SK-N-DZ (cell line): ENCODE measurements at places on chromosomes 2 and 18.

DNA sequence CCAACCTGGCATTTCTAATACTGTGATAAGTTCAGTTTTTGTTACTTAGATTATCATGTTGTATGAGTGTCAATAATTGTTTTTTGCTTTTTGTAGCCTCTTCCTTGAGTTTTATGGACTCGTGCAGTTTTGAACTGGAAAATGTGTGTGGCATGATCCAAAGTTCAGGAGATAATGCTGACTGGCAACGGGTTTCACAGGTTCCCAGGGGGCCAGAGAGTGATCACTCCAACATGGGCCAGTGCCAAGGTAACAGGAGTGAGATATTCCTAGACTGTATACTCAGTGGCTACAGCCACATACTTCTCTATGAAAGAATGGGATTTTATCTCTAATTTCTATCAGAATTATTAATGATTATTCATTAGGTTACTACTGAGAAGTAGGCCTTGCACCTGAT lies 18.2 kb downstream of the MEP1B start:
- no peak for DNase-seq

DNA sequence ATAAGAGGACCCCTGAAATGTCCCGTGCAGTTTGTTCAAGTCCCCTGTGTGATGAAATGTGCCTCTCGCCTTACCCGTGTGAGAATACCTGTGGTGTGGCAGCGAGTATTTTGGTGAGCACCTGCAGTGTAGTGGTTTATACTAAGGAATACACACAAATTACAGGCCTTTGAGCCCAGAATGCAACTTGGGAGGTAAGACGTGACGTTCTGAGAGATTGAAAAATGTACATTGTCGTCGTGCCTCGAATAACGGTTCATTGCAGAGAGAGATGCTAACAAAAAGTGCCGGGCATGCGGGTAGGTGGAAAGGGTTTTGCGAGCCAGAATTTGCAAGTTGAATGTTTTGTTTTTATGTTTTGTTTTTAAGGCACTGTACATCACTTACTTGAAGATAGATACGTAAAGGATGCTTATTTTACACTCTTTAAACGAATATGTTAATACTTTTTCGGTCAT lies 867 bp downstream of the RBBP8 start:
- no peak for DNase-seq

DNA sequence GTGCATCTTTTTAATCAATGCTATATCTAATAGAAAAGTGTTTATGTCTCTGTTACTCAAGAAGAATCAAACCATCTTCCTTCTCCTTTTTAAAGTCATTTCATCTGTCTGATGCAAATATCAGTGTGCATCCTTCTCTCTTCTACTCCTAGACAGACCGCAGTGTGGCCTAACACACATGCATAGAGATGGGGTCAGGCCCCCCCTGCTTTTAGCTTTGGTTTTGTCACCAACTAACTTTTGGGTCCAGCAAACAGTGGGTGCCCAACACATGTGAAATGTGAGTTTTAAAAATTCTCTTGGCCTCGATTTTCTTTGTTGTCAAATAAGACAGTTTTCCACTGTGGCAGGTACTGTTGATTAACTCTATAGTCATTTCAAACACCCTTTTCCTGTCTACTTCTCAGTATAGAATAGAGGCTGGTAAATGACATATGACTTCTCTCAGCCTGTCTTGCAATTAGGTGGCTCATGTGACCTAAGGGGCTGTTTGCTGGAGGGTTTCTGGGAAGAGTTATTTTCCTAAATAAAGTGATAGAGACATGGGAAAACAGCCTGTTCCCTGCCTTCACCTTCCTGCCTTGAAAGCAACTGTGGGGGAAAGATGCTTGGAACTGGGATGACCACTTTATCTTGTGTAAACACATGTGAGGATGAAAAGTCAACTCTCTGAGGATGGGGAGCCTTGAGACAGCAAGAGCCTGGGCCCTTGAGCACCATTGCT lies 65.7 kb upstream of the DARS1 start:
- DNase-seq: no peak

GRCh38 chr2:54608224-54608623 lies 115.2 kb upstream of the EML6 start:
- no peak for DNase-seq

DNA sequence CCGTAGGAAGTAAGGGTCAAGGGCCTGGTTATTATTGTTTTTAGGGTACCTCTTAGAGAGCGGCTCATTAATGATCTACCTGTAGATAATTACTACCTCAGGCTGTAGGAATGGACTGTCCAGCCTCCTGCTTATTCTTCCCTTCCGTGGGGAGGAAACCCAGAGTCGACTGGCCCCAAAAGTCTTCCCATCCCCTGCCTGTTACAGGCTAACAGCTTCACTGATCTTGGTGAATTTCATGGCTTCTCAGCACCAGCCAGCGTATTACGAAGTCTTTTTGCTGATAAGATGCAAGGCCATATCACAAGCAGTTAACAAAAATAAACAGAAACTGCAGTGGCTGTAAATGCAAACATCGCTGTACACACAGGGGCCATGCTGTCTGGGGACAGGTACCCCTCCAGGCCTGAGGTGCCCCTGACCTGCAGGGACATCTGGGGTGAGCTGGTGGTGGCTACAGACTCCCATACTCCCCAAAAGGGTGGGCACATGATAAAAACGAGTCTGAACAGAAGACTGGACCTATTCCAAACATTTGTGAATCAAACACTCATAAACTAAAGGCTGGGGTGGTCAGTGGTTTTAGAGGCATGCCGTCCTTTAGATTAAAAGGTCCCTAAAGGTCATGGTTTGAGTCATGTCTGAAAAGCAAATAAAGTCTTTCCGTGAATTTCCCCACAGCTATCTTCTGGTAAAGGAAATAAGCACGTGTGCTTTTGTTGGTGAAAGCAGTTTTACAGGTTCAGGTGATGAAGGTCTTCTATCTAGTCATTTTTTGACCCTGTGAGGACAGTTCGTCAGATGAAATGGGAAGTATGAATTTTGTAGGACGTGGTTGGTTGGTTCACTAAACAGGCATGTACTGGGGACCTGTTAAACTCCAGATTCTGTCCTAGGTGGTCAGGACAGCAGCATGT lies 36.7 kb downstream of the TTC39C start:
- no peak for DNase-seq

- DNase-seq: no peak
Observed at GRCh38 chr18:7521226-7521856, 45.8 kb upstream of the PTPRM start.

GRCh38 chr2:177906041-177906718 lies 166.4 kb downstream of the PDE11A start:
- peak; percentile 63 for DNase-seq

DNA sequence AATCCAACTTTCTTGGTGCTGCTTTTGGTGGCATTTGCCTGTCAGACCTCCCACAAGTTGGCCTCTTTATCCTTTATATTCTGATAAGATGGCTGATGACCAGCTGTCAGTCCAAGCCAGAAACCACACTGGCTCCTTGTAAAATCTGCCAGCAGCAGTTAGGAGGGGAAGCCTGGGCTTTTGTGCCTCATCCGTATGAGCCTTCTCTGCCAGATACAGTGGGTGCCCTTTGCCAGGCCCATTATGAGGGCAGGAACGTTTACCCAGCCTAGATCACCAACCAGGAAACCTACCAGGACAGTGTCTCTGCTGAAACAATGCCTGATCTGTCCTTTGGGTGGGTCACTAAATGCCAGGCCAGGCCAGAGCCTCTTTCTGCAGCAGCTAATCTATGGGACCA lies 202.9 kb upstream of the SP5 start:
- no peak for DNase-seq

DNA sequence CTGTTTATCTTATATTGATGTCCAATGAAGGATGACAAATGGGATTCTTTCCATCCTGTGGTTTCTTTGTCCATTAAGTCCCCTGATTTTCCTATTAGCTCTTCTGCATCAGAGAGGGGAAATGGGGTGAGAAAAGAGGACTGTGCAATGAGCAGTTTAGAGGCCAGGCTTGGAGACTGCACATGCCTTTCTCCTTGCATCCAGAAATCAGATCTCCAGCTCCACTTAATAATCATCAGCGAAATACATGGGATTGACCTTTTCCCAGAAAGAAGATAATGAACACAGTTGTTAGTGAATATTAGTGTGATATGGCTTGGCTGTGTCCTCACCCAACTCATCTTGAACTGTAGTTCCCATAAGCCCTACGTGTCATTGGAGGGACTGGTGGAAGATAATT lies 697.4 kb downstream of the CBLN2 start:
- no peak for DNase-seq

DNA sequence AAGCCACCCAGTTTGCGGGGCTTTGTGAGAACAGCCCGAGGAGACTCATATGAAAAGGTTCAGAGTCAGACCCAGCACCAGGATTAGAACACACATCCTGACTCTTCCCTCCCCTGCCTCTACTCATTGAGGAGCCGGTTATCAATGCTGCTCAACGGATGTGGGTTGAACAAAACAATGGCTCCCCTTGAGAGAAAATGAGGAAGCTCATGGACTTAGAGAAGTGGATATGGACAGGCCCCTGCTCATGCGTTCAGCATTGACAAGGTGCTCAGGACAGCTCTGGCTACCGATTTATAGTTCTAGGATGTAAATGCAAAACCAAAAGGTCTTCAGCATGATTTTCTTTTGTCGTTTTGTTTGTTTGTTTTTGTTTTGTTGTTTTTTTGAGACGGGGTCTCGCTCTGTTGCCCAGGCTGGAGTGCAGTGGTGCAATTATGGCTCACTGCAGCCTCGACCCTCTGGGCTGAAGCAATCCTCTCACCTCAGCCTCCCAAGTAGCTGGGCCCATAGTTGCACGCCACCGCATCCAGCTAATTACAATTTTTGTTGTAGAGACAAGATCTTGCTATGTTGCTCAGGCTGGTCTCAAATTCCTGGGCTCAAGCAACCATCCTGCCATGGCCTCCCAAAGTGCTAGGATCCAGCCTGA lies 32.0 kb upstream of the AGAP1 start:
- no peak for DNase-seq

GRCh38 chr2:15660491-15661294 lies 69.0 kb downstream of the DDX1 start:
- DNase-seq: peak; percentile 94

DNA sequence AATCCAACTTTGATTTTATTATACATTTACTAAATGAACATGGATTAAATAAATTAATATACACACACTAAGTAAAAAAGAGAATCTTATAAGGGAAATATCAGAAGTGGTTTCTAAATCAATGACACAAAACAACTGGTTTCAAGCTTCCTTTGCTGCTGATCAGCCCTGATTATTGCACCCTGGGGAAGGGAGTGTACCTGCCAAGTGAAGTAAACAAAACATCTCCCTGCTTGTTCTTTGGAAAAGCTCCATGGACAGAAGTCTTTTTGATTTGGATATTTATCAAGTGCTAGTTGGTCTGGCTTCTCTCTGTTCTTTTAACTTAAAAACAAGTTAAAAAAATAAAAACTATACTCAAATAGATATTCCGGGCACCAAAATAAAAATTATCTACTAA lies 190.1 kb downstream of the PDE11A start:
- no peak for DNase-seq

DNA sequence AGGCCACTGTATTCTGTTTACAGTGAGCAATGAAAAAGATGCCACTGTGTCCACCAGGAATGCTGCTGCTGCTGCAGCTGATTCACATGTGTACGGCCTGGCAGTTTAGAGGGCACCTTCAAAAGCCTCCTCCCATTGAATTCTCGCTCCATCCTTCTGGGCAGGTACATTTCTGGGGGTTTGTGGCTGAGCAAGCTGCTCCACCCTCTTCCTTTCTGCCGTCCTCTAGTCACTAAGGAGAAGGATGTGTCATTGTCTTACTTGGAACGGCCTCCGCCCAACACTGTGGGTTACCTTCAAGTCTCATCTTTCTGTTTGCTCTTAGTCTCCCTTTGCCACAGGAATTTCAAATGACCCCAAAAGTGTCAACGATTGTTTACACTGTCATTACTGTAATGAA lies 182.0 kb downstream of the ZBTB7C start:
- DNase-seq: no peak

DNA sequence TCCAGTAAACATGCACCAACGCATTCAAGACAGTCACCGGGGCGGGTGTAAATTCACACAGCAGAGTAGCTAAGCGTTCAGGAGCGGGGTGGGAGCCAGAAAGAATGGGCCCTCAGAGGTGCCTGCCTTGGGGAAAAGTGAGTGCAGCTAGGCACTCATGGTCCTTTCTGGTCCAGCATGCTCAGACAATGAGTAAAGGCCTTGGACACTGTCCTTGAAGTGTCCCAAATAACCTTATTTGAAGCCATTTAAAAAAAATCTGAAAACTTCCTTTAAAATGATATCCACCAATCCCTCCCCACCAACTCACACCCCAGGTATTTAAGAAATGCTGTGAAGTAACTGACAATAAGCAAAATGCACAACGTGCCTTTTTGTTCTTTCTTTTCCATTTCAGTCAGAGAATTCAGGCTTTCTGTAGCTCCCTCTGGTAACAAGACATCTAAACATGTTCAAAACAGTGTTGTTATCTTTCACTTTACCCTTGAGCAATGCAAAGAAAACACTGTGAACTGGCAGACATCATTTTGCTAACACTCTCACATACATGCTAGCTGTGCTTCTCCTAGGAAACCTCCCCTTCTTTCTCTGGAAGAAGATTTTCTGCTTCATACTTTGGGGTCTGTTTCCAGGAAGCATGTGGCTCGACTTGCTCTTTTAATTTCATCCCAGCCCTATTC lies 445.1 kb upstream of the SPRED2 start:
- DNase-seq: no peak

DNA sequence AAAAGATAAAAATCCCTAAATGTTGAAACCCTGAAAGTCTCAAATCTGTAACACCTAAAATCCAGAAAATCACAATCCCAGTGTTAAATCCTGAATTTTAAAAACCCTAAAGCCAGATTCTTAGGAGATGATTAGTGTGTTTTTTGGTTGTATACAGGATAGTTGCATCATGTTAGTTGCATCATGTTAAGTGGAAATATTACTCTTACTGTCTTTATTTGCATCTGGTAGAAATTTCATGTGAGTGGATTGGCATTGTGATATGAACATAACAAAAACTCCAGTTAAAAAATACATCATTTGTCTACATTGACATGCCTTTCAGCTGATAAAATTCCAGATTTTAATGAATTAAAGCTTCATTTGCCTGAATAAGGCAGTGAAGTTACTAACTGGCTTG lies 683.1 kb upstream of the ACVR2A start:
- no peak for DNase-seq

GRCh38 chr2:200929334-200930249 lies 33.9 kb downstream of the ORC2 start:
- DNase-seq: no peak

DNA sequence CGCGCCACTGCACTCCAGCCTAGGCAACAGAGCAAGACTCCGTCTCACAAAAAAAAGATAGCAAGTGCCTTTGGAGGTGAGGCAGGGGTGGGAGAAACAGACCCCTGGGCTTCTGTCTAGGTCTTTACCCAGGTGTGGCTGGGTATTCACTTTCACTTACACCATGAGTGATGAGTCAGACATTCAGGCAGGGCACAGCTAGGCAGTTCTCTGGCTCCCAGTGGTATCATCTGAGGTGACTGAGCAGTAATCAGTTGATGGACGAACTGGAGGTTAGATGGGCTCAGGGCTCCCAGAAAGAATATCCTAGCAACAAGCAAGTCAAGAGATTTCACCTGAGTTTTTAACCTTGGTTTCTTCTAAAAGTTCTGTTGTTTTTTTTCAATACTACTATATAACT lies 107.0 kb upstream of the RAB6C start:
- DNase-seq: no peak
